Stimulated activated CD8-positive, alpha-beta memory T cell treated with anti-CD3 and anti-CD28 coated beads, Interleukin-7, amount 100 ng/mL, for 4 hours (primary cell): ENCODE measurements at places on chromosomes 7 and 10.

DNA sequence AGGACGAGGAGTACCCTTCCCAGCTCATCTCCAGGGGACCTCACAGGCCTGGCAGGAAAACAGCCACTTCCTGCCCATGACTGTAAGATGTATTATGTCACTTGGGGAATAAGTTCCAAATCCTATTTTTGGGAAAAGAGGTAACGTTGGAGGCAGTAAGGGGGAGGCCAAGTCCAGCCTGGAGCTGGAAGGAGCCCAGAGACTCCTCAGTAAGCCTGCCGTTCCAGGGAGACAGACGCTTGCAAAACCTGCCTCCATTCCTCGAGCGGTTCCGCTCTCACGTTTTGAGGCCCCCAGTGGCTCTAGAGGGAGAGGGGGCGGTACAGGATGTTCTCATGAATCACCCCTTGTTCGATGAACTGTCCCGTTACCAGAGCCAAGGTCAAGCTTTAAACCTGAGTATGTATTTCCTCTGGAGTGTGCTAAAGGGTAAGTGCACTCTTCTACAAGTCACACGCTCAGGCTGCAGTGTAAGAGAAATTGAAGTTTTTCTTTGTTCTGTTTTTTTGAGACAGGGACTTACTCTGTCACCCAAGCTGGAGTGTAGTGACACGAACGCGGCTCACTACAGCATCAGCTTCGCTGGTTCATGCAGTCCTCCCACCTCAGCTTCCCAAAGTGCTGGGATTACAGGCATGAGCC is 45.5 kb upstream of the CYTH3 start:
- no peak for DNase-seq

GRCh38 chr7:38507384-38507783 is 123.8 kb downstream of the AMPH start:
- DNase-seq = no peak

- no peak for DNase-seq
These were observed 3.4 kb downstream of the TNRC18 start for GRCh38 chr7:5420067-5420880.

GRCh38 chr10:78165617-78166016 is 132.0 kb downstream of the RPS24 start:
- DNase-seq = no peak

DNA sequence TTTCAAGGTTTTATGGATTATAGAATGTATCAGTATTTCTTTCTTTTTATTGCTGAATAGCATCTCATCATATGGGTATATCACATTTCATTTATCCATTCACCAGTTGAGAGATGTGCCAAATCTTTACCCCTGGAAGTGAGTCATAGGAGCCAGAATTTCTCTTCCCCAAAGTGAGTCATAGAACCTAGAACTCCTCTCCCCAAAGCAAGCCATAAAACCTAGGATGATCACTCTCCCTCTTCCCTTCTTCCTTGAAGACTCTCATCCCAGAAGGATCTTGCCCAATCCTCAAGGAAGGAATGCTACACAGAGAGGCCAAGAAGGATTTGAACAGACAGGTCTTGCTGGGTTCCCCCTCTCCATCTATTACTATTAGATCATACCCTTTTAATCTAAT is 199.9 kb downstream of the EVX1 start:
- no peak for DNase-seq

- DNase-seq = no peak
These were observed 89.0 kb downstream of the CH25H start for GRCh38 chr10:89118091-89118490.

DNA sequence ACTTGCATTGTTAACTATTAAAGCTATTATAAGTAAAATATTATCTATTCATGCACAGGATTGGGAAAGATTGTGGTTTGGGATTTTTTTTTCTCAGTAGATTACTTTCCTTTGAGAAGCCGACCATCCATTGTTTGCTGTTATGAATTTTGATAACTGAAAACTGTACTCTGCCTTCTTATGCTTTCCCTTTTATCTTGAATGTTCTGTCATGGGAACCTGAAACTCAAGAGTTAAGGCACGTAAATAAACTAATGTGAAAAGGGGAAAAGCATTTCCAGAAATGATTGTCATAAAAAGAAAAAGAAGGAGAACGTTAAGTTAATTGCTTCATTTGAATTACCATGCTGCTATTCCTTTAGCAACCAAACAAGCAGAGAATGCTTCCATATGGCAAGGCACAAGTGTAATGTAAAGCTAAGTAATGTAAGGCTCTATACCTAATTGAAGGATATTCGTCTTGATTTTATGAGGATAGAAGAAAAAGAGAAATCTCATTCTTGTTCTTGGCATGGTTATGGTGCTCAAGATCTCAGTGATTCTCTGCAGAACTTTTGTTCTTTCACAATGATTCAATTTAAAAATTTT is 370.8 kb downstream of the AUTS2 start:
- DNase-seq = no peak

- DNase-seq = no peak
These were observed 39.6 kb upstream of the ELMO1 start for GRCh38 chr7:37488163-37488764.

- DNase-seq = no peak
These were observed 713 bp downstream of the LZTS2 start for GRCh38 chr10:101000127-101000914.

GRCh38 chr7:36025190-36025589 is 127.9 kb upstream of the EEPD1 start:
- DNase-seq = no peak
